ENCODE measurements at places on chromosomes 2 and 18.
A peak's percentile ranks its signal among the peaks of the same experiment; 100 is the strongest.

DNA sequence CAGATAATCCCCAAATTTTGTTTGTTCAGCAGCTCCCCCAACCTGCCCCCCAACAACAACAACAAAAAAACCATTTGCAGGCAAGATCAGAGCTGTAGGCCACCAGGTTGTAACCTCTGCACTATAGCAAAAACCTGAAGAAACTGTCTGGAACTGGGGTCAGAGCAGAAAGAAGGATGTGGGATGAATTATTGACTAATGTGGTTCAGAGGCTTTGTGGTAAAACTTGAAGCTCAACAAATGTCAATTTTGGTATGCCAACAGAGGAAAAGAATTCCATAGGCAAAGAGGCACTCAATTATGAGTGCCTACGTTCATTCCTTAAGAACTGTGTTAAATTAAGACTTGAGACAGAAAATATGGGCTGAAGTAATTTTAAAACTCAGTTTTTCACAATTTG, 255.1 kb downstream of the STK39 start:
- no peak for DNase-seq

DNA sequence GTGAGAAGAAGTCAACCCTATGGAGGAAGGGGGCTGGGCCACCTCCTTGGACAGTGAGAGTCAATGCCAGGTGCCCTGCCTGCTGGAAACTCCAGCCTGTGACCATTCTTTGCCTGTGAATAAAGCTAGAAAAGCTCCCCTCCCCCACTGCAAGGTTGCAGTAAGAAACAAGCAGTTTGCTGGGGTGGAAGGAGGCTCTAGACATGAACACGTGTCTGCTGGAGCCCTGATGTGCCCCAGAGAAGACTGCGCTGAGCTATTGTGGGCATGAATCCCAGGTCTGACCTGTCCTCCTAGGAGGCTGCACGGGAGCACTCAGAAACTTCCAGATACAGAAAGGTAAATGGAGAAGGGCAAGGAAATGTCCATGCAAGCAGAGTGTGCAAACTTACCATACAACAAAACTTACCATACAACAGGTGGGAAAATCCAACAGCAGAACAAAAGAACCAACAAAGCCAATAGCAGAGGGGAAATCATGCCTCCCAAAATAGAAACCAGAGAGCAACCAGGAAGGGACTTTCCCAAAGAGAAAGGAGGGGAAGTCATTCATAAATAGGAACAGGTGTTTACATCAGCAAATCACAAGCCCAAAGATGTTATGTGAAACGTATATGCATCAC, 278.7 kb downstream of the BCL2 start:
- DNase-seq, result no peak

- DNase-seq, result no peak
These were observed 7.2 kb downstream of the RBFA start for GRCh38 chr18:80041424-80041823.

- no peak for DNase-seq
These were observed 46.3 kb downstream of the RTTN start for GRCh38 chr18:70158992-70159717.

GRCh38 chr18:29123706-29124530, 947.0 kb upstream of the CDH2 start:
- no peak for DNase-seq

DNA sequence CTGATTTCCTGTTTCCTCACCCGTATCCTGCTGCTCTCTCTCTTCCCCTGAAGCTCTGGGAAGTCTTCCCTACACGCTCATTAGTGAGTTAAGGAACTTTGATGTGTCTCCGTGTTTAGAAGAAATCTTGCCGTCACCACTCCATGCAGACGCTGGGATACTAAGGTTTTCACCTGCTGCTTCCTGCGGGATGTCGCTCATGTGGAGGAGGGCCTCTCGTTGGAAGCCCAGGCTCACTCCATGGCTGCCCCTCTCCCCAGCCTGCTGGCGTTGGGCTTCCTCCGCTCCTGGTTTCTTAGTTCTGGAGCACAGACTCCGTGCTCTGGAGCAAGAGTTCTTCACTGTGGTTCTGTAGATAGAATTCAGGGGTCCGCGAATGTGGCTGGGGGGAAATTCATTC, 326.3 kb downstream of the GBX2 start:
- DNase-seq, result peak; percentile 66

DNA sequence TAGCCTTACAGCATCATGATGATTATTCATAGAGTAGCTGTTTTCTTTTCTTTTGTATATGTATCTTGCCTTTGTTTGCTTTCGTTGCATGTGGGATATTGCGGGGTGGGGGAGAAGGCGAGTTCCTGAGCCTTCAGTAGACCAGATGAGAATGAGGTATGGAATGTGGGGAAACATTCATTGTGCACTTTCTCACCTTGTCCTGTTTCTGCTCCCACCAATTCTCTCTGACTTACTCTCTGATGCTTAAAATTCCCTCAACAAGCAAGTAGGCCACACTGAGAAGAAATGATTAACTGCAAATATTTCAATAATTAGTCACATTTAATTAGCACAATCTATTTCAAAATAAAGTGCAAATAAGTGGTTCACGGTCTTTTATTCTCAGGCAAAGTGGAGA, 31.0 kb downstream of the GKN2 start:
- no peak for DNase-seq

Measured in posterior vena cava (tissue), 2 donors.